ENCODE measurements at places on chromosomes 7 and 10.

DNA sequence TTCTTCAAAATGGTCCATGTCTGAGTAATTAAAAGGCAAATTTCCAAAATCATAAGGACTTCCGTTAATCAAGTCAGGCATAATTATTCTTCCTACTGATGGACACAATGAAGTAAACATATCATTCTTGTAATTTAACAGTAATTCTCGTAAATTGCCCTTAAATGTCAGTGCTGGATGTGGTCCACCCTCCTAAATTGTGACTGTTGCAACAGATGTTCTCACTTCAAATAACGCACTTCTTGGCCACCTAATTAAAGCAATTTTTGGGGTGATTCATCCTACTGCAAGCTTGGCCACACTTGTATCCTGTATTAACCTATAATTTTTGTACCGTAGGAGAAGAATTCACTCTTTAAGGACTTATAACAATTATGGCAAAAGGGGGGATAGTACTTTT, 1.9 kb downstream of the COL1A2 start:
- DNase-seq: no peak

- DNase-seq: no peak
Observed at GRCh38 chr7:71266912-71267311, 135.0 kb downstream of the GALNT17 start.

GRCh38 chr7:99106821-99107241, 37.1 kb downstream of the SMURF1 start:
- no peak for DNase-seq

DNA sequence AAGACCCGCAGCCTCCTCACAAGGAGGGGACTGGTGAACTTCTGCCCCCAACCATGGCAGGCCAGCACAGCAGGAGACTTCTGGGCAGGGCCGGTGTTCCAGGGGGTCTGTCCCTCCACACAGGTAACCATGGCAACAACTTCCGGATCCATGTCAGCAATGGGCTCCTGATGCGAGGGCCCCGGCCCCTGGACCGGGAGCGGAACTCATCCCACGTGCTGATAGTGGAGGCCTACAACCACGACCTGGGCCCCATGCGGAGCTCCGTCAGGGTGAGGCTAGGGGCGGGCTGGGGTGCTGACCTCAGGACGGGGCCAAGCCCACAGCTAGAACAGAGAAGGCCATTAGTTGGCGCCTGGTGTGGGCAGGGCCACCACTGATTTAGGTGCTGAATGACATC, 5.7 kb upstream of the C10orf105 start:
- no peak for DNase-seq

- DNase-seq: no peak
Observed at GRCh38 chr10:101047961-101048892, 13.6 kb upstream of the KAZALD1 start.

DNA sequence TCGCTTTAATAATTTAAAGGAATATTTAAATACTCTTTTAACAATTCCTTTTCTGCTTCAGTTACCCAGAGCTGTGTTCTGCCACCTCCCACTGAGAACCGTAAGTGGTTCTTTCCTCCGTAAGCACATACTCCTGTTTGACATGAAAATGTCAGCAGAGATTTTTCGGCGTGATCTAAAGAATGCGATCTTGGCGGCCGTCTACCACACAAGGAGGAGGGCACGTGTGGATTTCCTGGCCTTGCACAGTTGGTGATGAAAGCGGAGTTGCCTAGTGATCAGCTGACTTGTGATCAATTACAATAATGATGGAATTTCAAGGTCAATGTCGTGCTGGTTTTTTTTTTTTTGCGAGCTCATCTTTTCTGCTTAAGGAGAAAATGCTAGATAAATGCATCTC, 35.6 kb upstream of the INSIG1 start:
- no peak for DNase-seq

DNA sequence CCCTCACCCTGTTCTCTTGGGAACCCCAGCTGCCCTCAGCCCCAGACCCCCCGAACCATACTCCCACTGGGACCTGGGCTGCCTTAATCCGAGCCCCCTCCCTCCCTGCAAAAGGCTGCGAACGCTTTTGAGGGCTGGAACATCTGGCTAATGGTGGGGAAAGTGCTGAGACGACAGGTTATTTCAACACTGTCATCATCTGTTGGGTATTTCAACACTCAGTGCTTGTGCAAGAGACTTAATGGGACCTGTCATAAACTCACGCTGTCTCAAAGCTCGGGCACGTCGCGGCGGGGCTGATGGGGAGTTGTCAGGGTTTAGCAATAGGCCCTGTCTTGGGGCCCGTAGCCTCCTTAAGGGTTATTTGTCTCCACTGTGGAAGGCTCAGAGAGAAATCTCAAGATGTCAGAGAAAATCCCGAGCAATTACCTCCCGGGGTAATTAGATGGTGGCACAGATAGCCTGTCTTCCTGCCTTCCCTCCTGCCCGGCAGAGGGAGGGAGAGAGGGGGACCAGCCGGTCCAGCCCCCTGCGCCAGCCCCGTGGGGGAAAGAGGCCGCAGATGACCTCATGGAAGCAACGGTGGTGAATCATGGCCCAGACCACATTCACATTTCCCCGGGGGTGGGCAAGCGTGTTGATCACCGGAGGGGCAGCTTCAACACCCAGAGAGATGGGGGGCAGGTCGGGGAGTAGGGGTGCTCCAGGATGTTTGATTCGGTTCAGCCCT, 88.7 kb upstream of the MYL10 start:
- DNase-seq: no peak

DNA sequence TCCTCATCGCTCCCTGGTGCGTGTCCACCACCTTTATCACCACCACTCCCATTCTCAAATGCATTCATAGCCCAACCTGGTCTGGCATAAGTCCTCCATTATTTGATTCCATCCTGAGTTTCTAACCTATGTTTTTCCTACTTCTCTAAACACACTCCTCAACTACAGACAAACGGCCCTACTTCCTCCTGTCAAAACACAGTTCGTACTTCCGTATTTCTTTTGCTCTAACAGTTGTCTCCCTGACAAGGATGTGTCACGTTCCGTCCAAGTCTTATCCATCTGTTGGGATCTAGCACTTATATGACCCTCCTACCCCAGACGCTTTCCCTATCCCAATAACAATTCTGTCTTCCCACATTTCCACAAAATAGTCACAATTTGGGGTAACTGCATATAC, 46.8 kb downstream of the DOCK4 start:
- no peak for DNase-seq

DNA sequence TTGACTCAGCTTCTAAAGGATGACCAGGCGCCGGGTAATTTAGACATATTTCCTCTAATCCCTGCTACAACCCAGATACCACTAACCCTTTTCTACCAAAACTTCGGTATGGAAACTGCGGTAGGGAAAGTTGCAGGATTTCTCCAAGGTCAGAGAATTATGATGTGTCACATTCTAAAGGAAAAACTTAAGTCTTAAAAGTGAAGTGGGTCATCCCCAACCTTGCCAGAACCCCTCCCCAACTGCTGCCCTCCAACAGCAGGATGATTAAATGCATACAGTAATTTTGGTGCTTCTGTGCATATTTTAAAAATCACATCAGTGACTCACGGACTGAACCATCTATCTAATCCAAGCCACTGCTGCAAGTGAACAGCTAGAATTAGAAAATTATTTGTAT, 52.7 kb downstream of the GRB10 start:
- DNase-seq: no peak

DNA sequence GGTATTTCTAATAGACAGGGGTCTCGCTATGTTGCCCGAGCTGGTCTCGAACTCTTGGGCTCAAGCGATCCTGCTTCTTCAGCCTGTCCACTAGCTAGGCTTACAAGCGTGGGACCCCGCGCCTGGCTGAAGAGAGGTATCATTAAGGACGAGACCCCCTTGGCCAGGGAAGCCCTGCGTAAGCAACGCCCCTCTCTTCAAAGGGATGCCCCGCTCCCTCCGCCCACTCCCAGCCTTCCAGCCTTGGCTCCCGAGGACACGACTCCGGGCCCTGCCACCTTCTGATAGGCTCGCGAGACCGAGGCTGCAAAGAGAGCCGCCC, 220 bp upstream of the ZKSCAN5 start:
- no peak for DNase-seq

GRCh38 chr7:114988755-114989375, 67.0 kb downstream of the MDFIC start:
- no peak for DNase-seq

- peak; percentile 38 for DNase-seq
Observed at GRCh38 chr10:118045837-118046394, 825 bp downstream of the RAB11FIP2 start.

- no peak for DNase-seq
Observed at GRCh38 chr10:70498970-70499835, 20.6 kb downstream of the PALD1 start.

- DNase-seq: no peak
Observed at GRCh38 chr10:126045861-126046260, 149.5 kb downstream of the FANK1 start.

DNA sequence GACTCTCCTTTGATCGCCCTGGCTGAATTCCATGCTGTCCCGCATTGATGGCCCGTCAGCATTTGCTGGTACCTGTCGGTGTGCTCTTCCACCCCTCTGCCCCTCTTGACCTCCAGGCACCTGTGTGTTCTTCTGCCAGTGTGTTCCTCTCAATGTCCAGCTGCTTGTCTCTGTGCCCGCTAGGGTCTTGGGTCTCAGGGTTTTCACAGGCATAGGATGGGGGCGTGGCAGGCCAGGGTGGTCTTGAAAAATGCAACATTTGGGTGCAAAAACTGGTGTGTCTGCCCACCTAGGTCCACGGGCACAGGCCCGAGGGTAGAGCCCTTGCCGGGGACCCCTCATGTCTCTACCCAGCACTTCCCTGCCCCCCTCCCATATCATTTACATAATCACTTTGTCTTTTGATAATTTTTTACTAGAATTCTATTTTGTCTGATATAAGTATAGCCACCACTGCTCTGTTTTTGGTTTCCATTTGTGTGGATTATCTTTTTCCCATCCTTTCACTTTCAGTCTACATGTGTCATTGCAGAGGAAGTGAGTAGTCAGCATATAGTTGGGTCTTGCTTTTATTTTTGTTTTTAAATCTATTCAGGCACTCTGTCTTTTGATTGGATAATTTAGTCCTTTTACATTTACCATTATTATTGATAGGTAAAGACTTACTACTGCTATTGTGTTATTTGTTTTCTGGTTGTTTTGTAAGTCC, 46.6 kb upstream of the ADRA2A start:
- no peak for DNase-seq
